ENCODE measurements at places on chromosomes 6 and 20.
A peak's percentile ranks its signal among the peaks of the same experiment; 100 is the strongest.

GRCh38 chr6:11333132-11333849 lies 100.8 kb upstream of the NEDD9 start:
- no peak for DNase-seq

- peak; percentile 99 for DNase-seq
Observed at GRCh38 chr6:45445749-45446549, 68.2 kb upstream of the SUPT3H start.

- DNase-seq = no peak
Observed at GRCh38 chr20:17993546-17993945, 24.7 kb downstream of the MGME1 start.

DNA sequence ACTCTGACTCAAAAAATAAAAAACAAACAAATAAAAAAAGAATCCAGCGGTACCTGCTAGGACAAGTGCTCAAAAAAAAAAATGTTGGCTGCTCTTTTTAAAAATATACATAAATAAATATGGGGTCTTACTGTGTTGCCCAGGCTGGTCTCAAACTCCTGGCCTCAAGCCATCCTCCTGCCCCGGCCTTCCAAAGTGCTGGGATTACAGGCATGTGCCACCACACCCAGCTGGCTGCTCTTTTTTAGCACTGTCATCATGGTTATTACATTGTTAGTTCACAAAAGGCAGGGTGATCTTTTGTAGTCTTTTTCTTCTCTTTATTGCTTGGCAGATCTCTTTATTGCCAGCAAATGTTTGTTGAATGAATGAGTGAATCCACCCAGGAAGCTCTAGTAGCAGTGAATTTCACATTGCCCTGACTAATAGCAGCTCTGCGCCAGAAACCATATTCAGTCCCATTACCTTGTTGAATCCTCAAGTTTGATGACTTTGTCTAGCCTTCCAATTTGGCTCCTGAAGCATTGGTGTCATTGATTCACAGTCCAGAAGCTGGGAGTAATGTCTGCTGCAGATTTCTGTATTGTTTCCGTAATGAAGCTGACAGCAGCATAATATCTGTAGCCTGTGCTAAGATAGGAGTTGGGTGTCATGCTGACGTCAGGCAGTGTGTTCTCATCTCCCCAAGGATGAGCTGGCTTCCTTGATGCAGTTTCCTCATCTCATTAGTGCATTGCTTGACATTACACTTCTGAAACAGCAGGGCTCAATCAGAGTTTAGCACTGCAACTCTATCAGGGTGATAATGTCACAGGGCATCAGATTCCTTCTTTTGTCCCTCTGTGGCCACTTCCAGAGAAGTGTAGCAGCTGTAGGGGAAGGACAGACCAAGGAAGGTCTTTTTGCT lies 84.9 kb upstream of the TGM3 start:
- DNase-seq = peak; percentile 60

DNA sequence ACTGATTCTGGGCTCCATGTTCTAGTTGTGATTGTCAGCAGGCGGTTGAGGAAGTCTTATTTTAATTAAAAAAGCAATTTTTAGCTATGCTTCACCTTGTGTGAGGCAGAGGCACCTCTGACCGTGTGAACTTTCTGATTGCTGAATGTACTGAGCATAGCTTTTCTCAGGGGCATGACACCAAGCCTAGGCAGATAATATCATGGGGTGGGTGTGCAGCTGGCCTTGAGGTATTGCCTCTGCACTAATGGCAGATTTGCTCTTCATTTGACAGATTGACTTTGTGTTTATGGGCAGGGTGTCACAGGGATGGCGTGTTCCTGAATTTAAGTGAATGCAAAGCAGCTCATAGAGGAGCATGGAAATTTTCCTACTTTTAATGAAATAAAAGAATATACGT lies 19.6 kb downstream of the CTNNBL1 start:
- DNase-seq = no peak

DNA sequence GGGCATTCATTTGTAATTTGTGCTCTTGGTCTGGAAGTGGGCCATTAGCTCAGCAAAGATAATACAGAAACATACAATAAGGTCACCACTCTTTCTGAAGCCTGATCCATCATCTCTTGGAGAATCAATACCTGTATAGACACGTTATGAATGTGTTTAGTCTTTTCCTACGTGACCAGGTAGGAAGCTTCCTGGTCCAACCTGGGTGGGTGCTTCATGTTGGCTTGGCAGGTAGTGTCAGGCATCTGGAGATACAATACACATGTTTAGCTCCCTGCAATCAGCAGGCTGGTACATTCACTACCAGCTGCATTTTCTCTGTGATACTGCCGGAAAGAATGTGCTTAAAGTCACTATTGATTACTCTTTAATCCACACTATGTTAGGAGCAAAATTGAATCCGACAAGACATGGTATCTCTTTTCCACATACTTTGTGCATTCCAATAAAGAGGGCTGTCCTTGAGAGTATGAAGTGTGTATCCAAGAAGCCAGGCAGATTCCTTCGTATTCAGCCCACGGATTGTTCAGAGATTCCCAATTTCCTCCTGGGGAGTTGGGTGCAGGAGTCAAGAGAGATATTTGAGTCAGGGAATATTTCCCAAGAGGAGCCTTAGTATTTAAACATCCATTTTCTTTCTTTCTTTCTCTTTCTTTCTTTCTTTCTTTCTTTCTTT lies 49.9 kb upstream of the RANBP9 start:
- no peak for DNase-seq

- no peak for DNase-seq
Observed at GRCh38 chr20:16364320-16364687, 208.9 kb downstream of the KIF16B start.

DNA sequence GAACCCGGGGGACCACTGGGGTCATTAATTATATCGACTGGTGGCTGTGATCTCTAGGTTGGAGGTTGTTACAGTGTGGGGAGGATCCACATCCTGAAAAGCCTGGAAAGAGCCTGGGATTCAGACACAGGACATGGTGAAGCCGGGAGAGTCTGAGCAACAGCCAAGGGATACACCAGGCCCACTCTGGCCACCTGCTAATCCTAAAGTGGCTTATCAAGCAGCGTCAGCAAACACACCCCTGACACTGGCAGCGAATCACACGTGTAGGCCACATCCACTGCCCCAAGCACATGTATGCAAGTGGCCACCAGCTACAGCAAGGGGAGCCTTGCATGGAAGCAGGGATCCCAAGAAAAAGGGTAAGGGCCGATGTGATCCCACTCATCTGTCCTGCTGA lies 41.0 kb downstream of the GFOD1 start:
- no peak for DNase-seq

DNA sequence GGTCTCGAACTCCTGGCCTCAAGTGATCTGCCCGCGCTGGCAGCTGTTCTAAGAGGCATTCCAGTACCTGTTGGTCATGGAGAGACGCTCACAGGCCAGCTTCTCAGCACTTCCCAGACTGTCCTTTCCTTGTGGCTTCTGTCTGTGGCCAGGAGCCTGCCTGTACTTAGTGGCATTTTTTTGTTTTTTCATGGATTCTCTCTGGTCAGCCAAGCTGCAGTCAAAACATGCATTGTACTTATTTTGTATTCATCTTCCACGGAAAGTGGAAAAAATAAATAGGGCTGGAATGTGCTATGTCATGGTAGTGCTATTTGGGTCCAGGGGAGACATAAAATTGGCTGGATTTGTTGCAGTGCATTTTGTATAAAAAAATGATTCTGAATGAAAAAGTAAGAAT lies 29.1 kb downstream of the ZDHHC14 start:
- DNase-seq = no peak

GRCh38 chr6:90098001-90098531 lies 198.6 kb downstream of the BACH2 start:
- DNase-seq = peak; percentile 76

DNA sequence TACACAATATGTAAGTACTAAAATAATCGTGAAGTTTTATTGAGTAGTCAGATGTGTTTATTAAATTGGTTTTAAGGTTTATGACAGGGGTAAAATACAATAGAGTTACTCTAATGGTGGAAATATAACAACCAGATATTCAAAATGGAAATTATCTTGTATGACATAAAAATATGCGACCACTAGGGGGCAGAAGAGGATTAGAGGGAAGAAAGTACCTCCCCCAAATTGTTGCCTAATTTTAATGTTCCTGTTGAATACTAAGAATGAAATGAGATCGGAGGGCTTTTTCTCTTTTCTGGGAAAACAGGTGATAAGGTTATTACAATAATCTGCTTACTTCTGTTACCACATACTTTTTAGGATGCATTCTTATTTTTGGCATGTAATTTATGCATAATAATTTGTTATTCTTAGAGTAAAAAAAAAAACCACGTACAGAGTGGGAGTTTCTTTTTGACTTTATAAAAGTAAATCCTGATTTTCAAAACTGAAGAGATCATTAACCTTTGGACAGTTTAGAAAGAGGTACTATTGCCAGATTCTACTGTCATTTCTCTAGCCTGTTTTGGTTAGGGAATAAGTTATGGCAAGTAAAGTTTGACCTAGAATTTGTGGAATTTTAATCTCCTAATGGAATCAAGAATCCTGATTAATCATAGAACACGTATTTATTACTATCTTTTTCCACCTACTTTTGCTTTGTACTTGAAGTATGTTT lies 159.2 kb downstream of the CD109 start:
- peak; percentile 51 for DNase-seq

- DNase-seq = no peak
Observed at GRCh38 chr20:33668466-33669155, 1.9 kb downstream of the ACTL10 start.

- no peak for DNase-seq
Observed at GRCh38 chr6:97102145-97102790, 177.7 kb downstream of the KLHL32 start.

DNA sequence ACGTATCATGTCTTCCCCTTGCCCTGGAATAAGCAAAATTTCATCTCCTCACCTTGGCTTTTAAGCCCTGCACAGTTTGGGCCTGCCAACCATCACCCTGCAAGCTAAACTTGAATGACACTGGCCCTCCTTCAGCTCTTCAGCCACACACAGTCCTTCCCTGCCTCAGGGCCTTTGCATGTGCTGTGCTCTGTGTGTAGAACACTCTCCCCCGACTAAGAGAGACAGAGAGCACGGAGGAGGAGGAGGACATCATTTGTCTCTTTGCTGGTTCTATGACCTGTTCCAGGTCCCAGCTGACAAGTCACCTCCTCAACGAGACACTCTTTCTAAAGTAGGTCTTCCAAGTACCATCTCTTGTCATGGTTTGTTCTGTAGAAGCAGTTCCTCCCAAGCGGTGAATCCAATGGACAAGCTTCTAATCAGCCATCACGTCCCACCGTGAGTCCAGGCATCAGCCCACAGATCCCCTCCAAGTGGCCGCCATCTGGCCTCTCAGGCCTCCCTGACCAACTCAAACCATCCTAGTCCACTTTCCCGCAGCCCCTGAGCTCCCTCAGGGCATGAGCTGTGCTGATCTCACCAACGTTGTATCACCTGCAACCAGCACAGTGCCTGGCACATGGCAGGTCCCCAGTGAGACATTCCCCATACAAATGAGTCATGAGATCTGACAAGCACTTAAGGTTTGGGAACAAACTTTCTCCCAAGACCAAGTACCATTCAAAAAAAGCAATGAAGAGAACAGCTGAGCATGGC lies 30.5 kb downstream of the NFATC2 start:
- no peak for DNase-seq

- no peak for DNase-seq
Observed at GRCh38 chr20:46610145-46610544, 41.1 kb downstream of the SLC13A3 start.

DNA sequence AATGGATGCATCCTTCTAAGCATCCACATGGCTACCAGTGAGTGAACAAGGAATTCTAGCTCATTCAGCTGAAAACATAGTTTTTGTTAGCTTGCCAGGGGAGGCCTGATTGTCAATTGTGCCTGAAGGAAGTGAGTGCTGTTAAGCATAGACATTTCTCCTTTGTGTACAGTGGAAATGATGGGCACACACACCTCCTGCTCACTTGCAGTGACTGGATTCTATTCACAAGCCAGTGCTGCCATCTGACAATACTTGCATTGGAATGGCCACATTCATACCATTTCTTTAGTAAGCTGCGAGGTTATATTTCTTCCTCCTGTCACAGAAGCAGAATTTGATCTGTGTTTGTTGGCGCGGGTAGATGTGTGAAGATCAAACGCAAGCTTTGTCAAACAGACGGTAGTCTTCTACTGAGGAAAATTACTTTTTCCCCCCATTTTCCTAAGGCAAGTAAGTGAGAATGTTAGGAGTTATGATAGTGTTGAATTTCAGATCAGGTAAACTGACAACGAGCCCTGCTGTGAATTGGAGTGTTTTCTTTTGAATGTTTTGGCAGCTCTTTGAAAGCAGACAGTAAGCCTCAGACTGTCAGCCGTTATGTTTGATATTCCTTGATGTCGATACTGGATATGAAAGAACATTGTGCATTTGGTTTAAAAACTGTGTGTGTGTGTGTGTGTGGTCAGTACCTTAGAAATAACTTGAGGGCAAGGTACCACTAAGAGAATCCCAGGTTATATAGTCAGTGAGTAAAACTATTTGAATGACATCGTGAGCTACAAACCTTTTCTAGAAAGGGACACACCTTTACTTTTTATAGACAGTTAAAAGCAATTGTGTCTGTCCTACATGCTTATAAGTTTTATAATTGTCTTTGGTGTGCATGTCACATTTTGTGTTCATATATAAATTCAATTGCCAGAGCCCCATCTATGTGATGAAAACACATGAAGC lies 84.2 kb upstream of the BMP2 start:
- no peak for DNase-seq

DNA sequence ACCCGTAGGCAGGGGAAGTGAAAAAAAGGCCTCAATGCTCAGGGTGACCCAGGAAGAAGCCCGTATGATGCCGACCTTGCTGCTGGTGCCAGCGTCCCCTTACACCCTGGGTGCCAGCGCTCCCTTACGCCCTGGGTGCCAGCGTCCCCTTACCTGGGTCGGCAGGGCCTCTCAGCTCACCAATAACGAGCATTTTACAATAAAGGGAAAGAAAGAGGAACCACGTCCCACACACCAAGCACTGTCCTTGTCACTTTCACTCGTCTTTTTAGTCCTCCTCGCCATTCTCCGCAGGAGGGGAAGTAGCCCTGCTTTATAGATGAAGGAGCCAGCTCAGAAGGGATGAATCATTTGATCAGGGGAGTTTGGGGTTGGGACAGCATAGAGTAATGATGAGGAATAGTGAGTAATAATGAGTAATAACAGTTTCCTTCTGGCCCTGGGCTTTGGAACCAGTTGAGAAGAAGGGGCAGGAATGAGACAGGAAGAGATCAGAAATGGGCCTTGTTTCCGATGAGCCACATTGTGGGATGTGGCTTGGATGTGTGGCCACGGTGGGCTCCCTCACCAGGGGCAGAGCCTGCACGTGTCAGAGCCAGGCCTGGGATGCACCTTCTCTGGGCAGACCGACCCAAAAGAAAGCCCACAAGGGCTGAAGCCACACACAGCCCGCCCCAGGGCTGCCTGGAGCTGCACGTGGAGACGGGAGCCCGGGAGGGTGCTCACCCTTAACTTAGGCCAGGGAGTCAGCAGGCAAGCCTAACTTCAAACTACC lies 75.7 kb downstream of the SYNJ2 start:
- DNase-seq = peak; percentile 97

- no peak for DNase-seq
Observed at GRCh38 chr6:2630359-2630758, 120.4 kb downstream of the MYLK4 start.

DNA sequence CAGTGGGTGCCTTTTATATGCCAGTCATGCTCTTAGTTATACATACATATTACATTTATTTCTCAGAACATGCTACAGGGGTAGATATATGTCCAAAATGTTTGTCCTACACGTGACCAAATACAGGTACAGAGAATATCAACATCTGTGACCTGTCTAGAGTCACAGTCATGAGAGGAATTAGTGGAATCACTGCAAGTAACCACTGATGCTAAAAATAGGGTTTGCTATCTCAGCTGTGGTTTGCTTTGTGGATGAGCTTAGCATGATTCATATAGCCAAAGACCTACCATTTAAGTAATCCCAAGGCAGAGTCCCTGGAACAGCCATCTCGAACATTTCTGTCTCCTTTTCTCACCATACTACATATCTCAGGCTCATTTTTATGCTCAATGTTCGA lies 32.3 kb downstream of the GSTA3 start:
- peak; percentile 65 for DNase-seq

All from MV-4-11 (cell line).